ENCODE measurements at places on chromosomes 12 and 14.

- H3K27ac ChIP-seq = no peak overlapping the region
- peaks cover 2% of the 10 kb centered on the region for H3K27me3 ChIP-seq
- H3K4me3 ChIP-seq = no peak overlapping the region
- no peak for DNase-seq
- H3K4me1 ChIP-seq = no peaks in the 10 kb centered on the region
These were observed 13.0 kb upstream of the NR1H4 start for GRCh38 chr12:100460702-100461101.

- no peaks in the 10 kb centered on the region for H3K36me3 ChIP-seq
- H3K27me3 ChIP-seq = no peaks in the 10 kb centered on the region
- DNase-seq = no peak
- H3K27ac ChIP-seq = no peak overlapping the region
These were observed 43.0 kb upstream of the BTG1 start for GRCh38 chr12:92188517-92189188.

- DNase-seq = no peak
- peaks cover 11% of the 10 kb centered on the region for H3K27me3 ChIP-seq
- H3K4me3 ChIP-seq = no peak overlapping the region
These were observed 23.8 kb downstream of the HSPB8 start for GRCh38 chr12:119202544-119202943.

- H3K27ac ChIP-seq = peak overlapping the region; percentile 3
- H3K36me3 ChIP-seq = no peaks in the 10 kb centered on the region
- H3K27me3 ChIP-seq = peaks cover 3% of the 10 kb centered on the region
- peaks cover 25% of the 10 kb centered on the region for H3K4me1 ChIP-seq
- H3K4me3 ChIP-seq = no peak overlapping the region
These were observed 123.4 kb downstream of the RBM19 start for GRCh38 chr12:113842699-113843098.

- DNase-seq = no peak
- peaks cover 12% of the 10 kb centered on the region for H3K4me1 ChIP-seq
- H3K27ac ChIP-seq = peak overlapping the region; percentile 10
- H3K4me3 ChIP-seq = no peak overlapping the region
- no peaks in the 10 kb centered on the region for H3K36me3 ChIP-seq
- peaks cover 2% of the 10 kb centered on the region for H3K27me3 ChIP-seq
These were observed 4.6 kb upstream of the POU6F1 start for GRCh38 chr12:51222461-51222860.

DNA sequence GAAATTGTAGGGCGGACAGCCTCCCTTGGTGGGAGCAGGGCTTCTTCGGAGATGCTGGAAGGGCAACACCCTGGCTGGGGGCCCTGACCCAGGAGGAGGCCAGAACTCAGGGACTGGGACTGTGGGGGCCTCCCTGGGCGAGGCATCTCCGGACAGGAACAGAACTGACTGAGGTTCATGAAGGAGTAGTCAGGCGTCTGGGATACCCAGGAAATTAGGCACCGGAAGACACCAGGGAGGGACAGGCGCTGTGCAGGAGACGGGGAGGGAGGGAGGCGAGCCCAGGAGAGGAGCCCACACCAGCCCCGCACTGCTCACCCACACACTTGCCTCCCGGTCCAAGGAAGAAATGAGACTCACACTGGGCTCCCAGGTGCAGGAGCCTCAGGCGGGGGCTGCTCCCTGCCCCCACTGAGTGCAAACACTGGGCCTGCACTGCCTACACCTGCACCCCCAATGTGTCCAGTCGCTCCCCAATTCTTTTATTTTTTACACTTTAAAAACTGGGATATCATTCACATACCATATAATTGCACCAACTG is 262.6 kb upstream of the SFSWAP start:
- H3K27me3 ChIP-seq = peaks cover 10% of the 10 kb centered on the region
- H3K36me3 ChIP-seq = no peaks in the 10 kb centered on the region
- H3K4me1 ChIP-seq = peaks cover 10% of the 10 kb centered on the region
- no peak for DNase-seq
- no peak overlapping the region for H3K4me3 ChIP-seq
- H3K27ac ChIP-seq = no peak overlapping the region

DNA sequence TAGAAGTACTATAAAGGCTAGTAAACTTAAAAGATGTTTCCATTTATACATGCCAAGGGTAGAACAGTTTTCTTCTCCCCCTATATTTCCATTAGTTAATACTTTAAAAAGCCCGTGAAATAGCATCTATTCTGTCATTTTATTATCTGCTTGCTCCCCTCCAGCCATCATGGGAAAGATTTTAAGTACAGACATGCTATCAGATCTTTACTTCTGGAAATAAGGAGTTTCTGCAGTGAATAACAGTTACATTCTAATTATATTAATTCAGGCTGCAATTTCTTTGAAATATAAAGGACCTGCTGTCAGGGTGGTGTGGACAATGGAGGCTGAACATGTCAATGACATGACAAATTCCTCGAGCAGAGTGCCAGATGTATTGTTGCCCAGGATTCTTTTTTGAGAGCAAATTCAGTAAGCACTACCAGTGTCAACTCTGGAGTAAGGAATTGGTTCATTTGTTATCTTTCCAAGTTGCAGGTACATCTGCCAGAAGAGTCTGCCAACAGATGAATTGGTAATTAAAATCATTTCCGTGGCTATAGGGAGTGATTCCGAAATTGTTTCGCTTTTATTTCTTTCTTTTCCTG is 151.3 kb downstream of the BTG1 start:
- no peak overlapping the region for H3K27ac ChIP-seq
- no peaks in the 10 kb centered on the region for H3K4me1 ChIP-seq
- DNase-seq = no peak
- peaks cover 1% of the 10 kb centered on the region for H3K27me3 ChIP-seq

DNA sequence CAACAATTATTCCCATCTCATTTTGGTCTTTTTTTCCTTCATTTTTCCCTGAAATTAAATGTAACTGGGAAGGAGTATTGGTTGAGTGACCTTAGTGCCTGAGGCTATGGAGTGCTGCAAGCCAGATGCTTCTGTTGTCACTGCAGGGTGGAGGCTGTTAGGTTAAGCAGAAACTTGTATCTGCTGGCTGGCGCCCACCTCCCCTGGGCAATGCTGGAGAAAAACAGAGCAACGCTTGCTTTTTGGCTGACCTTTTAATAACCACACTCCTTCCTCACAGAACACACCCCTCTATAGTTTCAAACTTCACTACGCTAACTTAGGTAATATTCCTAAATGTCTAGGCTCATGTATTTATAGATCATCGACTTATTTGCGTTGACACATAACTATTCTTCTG is 583.5 kb upstream of the NOVA1 start:
- H3K36me3 ChIP-seq = no peaks in the 10 kb centered on the region
- H3K4me3 ChIP-seq = no peak overlapping the region
- H3K27ac ChIP-seq = peak overlapping the region; percentile 52

Measured in glutamatergic neuron (in vitro differentiated cells).